ENCODE measurements at places on chromosomes 13 and 19. TPM values are rescaled to one million over a fixed set of nuclear protein-coding genes. Genes with fewer than 3 reads are reported as not detected.

Gene IGFL2
- not detected for total RNA-seq

Gene CBARP
- total RNA-seq, result 23.4 TPM

Gene ETV2
- total RNA-seq, result 1.7 TPM

Gene MYBPC2
- 2.6 TPM for total RNA-seq

Gene ZNF135
- 5.6 TPM for total RNA-seq

Gene UNC13A
- total RNA-seq, result 42.9 TPM

Gene MED16
- total RNA-seq, result 88.8 TPM

Gene ZSCAN22
- total RNA-seq, result 3.2 TPM

Gene PDE4C
- 3.0 TPM for total RNA-seq

Gene COG6
- 30.0 TPM for total RNA-seq

Gene TJP3
- 44.0 TPM for total RNA-seq

Gene APOC4
- not detected for total RNA-seq

Gene C13orf46
- 0.37 TPM for total RNA-seq

Gene SBK2
- total RNA-seq, result 5.2 TPM

Gene CGB5
- 0.35 TPM for total RNA-seq

Gene NEK5
- 0.73 TPM for total RNA-seq

- DNase-seq, result no peak
Measured at GRCh38 chr13:50783717-50784290, 59.7 kb downstream of the DLEU7 start.

DNA sequence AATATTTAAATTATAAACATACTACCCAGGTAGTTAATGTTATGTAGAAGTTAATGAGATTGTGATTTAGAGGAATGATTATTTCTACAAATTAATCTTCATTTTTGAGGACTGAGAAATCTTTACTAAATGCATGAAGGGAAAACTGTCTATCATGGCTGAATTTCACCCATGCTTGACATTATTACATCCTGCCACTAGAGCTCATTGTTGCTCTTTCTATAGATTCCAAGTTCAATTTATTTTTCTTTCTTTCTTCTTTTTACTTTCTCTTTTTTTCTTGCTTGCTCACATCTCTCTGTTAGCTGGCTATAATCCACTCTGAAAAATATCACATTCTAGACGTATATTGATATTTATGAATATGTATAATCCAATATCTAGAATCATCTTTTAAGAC is 505.0 kb upstream of the KLHL1 start:
- no peak for DNase-seq

- no peak for DNase-seq
Measured at GRCh38 chr19:15432018-15432494, 13.3 kb upstream of the AKAP8L start.

- no peak for DNase-seq
Measured at GRCh38 chr19:47416643-47416985, 2.7 kb downstream of the MEIS3 start.

DNA sequence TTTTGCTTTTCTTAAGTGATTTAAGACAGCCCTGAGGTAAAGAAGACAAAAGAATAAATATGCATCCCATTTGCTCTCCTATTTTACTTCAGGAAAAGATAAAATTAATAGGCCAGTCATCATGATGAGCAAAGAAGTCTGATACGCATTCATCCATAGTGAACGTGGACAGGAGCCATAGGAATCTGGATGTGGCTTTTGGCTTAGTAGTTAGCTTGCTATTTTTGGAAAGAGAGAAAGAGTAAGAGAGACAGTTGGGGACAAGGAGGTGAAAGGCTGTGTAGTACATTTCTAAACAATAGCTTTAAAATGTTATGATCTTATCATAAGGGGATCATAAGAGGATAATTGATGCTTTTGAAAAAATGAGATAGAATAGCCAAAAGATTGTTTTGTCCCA is 545.2 kb downstream of the IRS2 start:
- DNase-seq, result no peak

DNA sequence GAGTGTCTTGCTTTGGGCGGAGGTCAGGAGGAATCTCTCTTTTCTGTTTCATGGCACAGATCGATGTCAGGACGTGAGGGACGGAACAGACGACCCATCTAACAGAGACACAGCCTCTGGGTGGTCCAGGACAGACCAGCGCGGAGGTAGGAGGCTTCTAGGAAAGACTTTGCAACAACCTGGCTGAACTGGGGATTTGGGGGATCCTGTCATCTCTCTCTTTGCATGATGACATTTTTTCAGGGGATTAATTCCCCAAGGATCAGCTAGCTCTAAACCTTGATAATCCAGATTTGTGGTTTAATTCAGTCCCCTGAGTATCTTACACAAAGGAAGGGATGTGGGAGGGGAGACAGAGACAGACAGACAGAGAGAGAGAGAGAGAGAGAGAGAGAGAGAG is 14.4 kb downstream of the CABP5 start:
- DNase-seq, result no peak

DNA sequence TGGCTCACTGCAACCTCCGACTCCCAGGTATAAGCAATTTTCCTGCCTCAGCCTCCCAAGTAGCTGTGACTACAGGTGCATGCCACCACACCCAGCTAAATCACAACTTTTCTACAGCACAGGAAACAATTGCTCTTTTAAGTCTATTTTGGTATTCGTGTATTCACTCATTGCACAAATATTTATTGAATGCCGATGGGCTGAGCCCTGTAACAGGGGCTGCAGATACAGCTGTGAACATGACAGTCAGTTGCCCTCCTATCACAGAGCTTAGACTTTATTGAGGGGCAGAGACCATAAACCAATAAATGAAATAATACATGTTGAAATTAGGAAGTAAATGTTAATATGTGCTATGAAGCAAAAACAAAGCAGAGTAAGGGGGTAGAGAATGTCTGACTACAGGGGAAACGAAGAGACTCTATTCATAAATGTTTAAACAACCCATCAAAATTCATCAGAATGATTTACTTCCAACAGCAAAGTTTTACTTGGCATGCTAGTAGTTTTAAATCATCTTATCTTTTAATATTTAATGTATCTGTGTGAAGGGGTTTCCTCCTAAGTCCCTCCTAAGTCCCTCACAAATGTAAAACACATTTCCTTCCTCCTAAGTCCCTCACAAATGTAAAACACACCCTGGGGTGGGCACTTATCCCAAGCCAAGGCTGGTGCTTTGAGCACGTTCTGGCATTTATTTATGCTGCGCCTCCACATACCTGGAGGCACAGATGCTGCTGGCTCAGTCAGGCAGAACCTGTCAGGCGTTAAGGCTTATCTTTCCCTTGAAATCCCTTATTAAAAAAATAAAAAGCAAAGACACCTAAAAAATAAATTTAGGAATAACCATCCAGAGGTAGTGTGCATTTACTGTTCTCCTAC is 140.8 kb downstream of the MIPEP start:
- DNase-seq, result peak; percentile 26

DNA sequence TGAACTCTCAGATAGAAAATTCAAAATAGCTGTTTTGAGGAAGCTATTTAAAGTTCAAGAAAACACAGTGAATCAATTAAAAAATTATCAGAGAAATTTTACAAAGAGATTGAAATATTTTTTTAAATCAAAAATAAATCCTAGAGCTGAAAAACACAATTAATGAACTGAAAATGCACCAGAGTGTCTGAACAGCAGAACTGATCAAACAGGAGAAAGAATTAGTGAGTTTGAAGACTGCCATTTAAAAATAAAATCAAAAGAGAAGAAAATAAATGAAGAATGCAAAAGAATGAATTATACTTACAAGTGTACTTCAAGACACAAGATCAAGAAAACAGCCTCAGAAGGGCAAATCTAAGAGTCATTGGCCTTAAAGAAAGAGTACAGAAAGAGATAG is 1000.2 kb upstream of the ATXN8OS start:
- DNase-seq, result no peak

- no peak for DNase-seq
Measured at GRCh38 chr13:34608331-34608730, 333.7 kb upstream of the NBEA start.

- no peak for DNase-seq
Measured at GRCh38 chr19:13398780-13399726, 107.2 kb downstream of the CACNA1A start.

DNA sequence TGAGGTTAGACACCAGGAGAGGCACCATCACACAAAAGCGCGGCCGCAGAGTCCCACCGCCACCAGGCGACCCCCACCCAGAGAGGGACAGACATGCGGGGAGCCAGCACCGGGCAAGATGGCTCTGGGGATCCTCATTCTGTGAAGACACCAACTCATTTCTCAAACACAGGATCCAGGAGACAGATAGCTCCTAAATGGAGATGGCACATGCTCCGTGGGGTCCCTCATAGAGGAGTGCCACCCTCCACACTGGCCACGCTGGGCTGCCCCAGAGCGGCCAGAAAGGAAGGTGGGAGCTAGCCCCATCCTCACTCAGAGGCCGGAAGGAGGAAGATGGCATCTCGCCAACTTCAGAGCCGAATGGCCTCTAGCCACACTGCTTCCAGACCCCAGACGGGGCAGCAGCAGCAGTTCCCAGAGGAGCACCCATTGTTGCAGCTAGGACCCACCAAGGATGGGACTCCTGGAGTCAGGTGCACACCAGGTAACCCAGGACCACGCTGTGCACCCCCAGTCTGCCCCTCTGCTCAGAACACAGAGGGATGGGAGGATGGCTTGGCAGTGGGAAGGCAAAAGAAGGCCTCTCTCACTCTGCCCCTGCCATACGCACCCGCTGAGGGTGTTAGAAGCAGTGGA is 78.6 kb downstream of the ZIC5 start:
- no peak for DNase-seq

DNA sequence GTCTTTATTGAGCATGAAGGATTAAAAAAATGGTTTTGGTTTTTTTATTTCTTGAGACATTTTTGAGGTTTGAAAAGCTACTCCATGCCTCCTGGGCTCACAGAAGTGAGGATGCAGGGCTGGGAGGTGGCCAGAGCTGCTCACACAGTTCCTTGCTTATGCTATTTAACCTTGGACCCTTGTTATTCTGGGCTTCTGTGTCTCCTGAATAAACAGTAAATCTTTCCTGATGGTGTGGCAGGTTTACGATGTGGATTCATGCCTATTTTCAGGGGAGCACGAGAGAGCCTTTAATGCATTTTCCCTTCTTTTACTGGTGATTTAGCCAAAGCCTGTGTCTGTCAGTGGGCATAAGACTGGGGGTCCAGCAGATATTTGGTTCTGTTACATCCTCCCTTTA is 34.3 kb upstream of the PCDH8 start:
- no peak for DNase-seq

- DNase-seq, result no peak
Measured at GRCh38 chr13:79225487-79226232, 180.4 kb downstream of the RBM26 start.

DNA sequence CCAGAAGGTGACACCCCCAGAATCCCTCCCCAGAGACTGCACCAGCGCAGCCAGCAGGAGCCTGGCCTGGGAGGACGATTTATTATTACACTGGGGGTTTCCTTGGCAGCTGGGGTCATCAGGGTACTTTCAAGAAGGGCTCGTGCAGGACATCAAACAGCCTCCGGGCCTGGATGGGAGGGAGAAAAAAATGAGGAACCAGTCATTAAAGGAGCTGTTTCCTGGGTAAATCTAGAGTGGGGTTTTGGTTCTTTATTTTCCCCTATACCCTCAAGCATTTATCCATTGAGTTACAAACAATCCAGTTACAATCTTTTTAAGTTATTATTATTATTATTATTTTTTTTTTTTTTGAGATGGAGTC is 3.1 kb downstream of the POLR1G start:
- no peak for DNase-seq

DNA sequence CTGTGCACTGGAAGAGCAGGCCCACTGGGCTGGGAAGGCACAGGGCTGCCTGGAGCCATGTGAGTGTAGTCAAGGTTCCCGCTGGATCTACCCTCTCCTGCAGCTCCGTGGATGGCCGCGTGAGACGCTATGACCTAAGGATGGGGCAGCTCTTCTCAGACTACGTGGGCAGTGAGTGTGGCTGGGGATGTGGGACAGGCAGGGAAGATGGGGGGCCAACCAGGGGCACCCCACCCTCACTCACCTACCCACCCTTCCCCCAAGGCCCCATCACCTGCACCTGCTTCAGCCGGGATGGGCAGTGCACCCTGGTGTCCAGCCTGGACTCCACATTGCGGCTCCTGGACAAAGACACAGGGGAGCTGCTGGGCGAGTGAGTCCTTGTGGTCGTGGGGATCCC is 6.1 kb downstream of the WDR83 start:
- DNase-seq, result no peak

DNA sequence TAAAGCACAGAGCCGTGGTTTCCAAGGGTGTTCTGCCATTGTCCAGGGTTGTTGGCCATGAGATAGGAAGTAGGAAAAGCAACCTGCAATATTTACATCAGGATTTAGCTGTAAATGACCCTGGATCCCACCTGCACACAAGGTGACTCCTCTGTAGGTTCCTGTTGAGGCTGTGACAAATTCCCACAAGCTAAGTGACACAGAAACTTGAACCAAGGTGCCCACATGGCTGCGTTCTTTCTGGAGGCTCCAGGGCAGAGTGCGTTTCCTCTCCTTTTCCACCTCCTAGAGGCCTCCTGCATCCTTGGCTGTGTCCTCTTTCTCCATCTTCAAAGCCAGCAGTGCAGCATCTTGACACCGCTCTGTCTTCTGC is 11.9 kb downstream of the CEACAM21 start:
- no peak for DNase-seq

GRCh38 chr13:44565881-44566280 is 10.2 kb downstream of the TSC22D1 start:
- no peak for DNase-seq

DNA sequence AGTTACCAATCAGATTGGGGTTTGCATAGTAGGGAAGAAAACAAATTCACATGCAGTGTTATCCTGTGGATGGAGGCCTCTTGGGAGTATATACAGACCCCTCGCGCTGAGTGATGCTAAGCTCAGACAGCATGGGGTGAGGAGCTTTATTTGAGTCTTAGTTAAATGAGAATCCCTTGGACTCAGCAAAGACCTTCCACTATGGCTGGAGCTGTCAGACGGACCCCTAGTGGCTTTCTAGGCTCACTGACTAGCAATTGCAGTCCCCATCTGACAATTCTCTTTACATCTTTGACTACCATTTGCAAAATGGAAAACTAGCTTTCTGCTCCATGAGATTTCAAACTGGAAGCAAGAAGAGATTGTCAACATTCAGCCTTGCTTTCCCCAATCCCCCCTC is 90.4 kb downstream of the STOML3 start:
- DNase-seq, result peak; percentile 34

GRCh38 chr19:2188708-2189385 is 25.1 kb downstream of the DOT1L start:
- no peak for DNase-seq

- no peak for DNase-seq
Measured at GRCh38 chr13:22461854-22462490, 718.8 kb upstream of the SGCG start.

GRCh38 chr13:44373247-44373600 is 400 bp upstream of the SERP2 start:
- no peak for DNase-seq

GRCh38 chr13:75353781-75354193 is 128.2 kb downstream of the TBC1D4 start:
- DNase-seq, result no peak

DNA sequence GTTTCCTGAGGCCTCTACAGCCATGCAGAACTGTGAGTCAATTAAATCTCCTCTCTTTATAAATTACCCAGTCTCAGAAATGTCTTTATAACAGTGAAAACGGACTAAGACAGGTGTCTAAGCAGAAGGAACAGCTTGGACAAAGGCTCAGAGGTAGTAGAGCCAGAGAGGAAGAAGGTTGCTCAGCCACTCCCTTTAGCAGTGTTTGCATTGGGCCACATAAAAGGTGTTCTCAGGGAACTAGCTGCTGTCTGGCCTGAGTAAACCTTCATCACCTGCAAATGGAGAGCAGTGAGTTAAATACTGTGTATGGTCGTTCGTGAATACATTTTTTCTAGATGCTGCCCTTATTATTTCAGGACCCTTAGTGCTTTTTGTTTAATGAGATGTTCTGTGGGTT is 383.4 kb downstream of the EFNB2 start:
- DNase-seq, result no peak
